ENCODE measurements at places on chromosomes 12 and 14.

- DNase-seq: no peak
Measured at GRCh38 chr12:31737345-31737744, 8.5 kb upstream of the AMN1 start.

DNA sequence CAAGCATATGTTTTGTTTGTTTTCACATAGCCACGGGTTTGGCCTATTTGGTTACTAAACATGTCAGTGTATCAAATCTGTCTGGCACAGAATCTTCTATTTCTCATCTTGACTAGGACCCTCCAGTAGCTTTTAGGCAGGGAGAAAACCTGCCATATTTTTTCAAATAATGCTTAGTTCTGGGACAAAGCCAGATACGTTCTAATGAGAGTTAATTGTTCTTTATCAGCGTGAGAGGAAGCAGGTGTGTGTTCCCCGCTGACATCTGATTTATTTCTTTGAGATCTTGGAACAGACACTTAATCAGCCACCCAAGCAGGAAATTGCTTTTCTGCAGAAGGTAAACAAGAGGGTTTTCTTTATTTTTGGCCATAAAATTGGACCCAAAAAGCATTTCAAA lies 54.8 kb downstream of the GOLGA5 start:
- no peak for DNase-seq

DNA sequence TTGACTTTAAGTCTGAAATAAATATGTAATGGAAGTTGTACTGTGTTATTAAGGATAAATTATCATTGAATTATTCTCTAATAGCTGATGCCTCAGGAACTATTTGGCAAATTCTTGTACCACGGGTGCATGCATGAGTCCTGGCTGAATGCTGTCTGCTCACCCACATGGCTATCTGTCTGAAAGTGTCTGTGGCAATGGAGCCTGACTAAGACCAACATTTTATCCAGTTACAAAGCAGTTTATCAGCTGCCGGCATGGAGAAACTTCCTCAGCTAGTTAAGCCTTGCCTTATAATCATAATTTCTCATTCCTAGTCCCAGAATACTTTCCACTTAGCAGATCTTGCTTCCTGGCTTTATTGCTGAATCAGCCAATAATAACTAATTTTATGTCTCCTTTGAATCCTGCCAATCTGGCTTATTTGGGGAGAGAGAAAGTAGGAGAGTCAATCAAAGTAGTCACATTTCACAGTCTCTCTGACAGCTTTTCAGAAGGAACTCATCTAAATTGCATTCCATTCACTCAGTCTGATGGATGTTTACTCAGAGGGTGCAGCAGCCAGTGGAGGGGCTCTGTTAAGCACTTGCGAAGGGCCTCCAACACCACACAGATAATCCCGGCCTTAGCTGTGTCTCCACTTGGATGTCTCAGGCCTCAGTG lies 280.6 kb upstream of the CLEC14A start:
- no peak for DNase-seq

- DNase-seq: no peak
Measured at GRCh38 chr14:89912667-89913211, 41.8 kb downstream of the EFCAB11 start.

- DNase-seq: no peak
Measured at GRCh38 chr12:59780605-59781135, 184.8 kb downstream of the SLC16A7 start.

DNA sequence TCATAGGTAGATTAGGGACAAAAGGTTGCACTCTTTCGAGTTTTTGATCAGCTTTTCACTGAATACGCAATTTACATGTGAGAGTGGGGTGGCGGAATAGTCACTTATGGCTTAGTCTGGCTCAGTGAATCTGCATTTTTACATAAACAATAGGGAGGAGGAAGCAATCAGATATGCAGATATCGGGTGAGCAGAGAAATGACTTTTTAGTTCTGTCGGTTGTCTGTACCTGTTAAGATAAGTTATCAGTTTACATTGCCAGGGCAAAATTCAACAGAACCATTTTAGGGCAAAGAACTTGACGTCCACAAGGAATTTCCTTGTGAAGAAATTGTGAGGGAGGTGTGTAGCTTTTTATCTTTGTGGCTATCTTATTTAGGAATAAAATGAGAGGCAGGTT lies 15.4 kb upstream of the EGLN3 start:
- no peak for DNase-seq

GRCh38 chr14:22456998-22457594 lies 131.9 kb downstream of the DAD1 start:
- no peak for DNase-seq

Data from mesenteric fat pad (tissue), 1 donor.